Hindlimb muscle (tissue), 1 donor: ENCODE measurements at places on chromosomes 4 and X.

GRCh38 chrX:100870527-100870926, 3.6 kb downstream of the NOX1 start:
- DNase-seq: no peak

GRCh38 chr4:154135576-154135975, 346.7 kb upstream of the SFRP2 start:
- no peak for DNase-seq

DNA sequence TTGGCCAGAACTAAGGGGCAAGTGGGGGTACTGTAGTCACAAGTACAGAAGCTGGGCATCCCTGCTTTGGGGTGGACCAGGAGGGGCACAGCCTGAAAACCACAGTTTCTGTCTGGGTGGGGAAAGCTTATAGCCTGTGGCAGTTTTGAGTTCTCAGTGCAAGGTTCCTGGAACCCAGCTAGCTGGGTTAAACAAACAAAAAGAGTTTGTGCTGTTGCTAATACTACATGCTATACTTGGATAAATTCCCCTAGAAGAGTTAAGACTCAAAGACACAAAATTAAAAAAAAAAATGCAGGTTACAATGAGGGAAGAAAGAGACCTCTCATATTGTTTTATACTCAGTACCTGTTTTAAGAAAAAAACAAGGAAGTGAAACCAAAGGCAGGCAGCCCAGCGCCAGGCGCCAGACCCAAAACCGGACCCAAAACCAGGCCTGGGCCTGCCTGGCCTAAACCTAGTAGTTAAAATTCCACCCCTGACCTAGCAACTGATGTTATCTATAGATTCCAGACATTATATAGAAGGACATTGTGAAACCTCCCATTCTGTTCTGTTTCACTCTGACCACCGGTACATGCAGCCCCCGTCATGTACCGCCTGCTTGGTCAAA, 50.8 kb downstream of the SLC2A9 start:
- no peak for DNase-seq

GRCh38 chr4:76830964-76831703, 66.8 kb downstream of the SOWAHB start:
- peak; percentile 43 for DNase-seq
